Stimulated activated CD4-positive, alpha-beta T cell treated with anti-CD3 and anti-CD28 coated beads, Interleukin-15, amount 100 ng/mL, for 48 hours (primary cell): ENCODE measurements at places on chromosomes 5 and 9.
A peak's percentile ranks its signal among the peaks of the same experiment; 100 is the strongest.

DNA sequence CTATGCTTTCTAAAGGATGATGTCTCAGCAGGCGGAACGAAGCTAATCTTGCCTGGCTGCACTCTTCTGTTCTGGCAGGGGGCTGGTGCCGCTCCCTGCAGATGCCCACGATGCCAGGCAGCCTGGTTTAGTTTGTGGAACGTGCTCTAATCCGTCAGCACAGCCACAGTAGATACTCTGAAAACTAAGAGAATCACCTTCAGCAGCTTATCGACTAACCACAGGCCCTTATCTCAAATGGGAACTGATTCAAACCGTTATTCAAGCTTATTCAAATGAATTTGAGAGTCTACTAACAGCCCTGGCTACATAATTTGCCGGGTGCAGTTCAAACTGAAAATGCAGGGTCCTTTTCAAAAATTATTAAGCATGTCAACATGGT, 246.6 kb upstream of the ANKRD55 start:
- no peak for DNase-seq

DNA sequence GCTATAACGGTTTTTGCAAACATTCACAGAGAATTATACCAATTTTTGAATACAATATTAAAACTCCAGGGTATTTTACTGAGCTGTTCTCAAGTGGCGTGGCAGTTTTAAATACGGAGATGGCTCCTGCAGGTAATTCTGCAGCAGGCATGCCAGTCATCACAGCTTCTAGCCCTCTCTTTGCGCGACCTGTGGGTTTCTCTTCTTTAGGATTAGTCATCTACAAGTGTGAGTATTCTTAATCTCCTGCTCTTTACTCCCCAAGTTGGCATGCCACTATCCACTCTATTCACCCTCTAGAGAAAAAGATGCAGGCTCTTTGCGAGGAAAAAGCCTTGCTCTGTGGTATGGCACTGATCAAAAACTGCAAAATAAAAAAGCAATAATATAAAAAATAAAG, 43.9 kb downstream of the ANKRD31 start:
- peak; percentile 5 for DNase-seq

DNA sequence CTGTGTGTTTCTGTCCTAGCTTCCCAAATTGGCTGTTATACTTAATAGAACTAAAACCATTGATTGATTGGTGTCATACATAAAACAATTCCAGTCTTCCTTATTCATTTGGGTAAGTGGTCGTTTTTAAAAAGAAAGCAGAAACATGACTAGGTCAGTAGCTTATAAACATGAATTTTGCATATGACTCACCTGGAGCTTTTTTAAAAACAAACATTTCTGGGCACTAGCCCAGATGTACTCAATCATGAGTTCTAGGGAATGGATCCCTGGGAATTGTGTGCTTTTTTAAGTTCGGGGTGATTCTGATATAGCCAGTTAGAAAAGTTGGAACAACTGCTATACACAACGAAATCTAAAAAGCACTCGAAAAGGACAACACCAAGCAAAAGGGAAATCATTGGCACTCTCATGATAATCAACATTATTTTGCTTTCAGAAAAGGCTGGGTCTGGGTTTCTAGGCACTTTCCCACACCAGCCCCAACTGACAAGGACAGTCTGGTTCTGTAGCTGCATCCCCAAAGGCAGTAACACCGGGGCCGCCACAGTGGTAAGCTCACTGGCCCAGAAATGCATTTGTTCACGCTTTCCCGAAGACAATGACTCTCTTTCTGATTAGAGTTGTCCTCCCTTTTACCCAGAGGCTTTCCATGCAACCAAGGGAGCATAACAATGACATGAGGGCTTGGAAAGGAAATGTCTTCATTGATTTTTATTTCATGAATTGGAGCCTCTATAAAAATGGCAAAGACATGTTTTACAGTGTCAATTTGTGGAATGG, 664.9 kb upstream of the WWC1 start:
- no peak for DNase-seq

DNA sequence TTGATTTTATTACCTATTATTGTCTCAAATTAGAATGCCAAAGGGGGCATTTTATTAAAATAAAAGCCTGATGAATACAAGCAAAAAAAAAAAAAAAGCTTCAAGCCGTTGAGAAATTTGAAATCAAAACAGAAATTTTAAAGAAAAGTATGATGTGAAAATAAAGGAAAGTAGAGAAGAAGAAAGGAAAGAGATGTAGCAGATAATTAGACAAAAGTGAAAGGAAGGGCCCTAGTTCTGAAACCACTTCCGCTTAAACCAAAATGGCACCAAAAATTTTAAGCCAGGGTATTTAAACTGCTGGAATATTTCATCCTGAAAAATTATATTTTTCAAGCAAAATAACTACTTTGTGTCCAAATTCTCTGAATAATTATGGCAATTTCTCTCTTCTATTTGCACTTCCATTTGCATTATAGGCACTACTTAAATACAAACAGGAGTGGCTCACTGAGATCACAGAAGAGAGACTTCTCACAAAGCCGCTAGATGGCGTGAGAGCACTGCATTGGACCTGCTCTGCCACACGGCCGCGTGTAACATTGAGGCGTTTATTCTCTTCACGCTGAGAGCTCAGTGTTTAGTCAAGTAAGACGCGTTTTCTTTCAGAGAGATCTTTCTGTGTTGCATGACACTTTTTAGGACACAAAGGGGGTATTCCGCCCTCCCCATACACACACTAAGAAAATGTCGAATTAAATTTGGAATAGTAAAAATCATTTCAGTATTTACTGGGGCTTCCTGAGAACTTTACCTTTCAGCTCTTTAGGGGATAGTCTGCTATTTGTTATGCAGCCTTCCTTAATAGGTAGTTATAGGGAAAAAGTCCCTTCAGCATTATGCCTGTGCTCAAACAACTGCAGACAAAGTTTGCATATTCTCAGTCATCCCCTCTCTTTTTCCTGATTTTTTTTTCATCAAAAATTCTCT, 368.4 kb upstream of the CCNH start:
- DNase-seq, result peak; percentile 56

DNA sequence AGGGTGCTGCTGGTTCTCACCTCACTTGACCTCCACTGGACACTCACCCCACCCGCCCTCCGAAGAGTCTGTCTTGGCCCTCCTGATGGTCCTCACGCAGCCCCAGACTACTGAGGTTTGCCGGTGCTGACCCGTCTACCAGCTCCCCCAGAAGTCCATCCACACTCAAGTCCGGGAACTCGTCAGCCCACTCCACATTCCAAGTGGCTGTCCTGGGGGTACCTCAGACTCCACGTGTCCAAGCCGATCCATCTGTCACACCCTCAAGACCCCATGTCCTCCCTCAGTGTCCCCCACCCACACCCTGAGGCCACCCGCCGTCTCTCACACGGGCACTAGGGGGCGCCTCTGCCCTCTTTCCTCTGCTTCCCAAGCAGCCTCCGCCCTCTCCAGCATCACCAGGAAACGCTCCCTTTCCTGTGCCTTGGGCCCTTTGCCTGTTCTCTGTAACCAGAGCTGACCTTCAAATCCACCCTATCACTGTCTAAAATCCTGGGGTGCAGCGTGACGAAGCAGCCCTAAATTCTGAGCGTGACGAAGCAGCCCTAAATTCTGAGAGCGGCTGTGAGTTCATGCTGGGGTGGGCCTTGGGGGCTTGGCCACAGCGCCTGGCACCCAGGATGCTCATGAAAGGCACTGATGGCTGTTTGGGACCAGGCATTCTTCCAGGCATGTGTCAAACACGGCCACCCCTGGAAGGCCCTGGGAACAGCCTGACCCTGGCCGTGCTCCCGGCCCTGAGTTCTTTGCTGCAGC, 95.7 kb downstream of the KCNT1 start:
- peak; percentile 5 for DNase-seq

DNA sequence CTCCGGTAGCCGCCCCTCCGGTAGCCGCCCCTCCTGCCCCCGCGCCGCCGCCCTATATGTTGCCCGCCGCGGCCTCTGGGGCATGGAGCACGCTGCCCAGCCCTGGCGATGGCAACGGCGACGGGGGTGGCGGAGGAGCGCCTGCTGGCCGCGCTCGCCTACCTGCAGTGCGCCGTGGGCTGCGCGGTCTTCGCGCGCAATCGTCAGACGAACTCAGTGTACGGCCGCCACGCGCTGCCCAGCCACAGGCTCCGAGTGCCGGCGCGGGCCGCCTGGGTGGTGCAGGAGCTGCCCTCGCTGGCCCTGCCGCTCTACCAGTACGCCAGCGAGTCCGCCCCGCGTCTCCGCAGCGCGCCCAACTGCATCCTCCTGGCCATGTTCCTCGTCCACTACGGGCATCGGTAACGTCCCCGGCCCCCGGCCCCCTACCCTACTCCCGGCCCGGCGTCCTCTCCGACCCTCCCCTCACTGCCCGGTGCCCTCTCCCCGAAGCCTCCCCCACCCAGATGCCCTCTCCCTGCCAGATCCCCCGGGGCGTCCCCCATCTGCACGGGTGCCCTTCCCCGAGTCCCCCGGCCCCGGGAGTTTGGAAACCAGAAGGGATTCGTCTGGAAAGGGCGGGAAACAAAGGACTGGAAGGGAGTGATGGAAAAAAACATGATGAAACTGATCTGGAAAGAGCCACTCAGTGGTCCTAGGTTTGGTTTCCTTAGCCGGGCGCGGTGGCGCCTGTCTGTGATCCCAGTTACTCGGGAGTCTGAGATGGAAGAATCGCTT, 417 bp downstream of the SRD5A1 start:
- no peak for DNase-seq

DNA sequence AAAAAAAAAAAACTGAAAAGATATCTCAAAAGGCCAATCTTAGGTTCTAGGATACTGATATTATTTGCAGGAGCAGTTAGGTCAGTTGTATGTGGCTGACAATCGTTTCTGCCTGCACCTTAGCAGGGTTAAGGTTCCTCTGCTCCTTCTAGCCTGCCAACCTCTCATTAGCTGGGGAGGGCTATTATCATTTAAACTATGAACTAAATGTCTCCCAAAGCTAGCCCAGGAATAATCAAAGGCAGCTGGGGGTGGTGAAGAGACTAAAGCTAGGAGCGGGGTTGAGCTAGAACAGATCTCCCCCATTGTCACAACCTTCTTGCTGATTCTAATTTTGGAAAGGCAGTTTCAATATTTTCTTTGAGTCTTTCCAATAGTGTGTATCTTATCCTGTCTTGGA, 99.9 kb downstream of the ICE1 start:
- DNase-seq, result no peak

- no peak for DNase-seq
These were observed 1.3 kb downstream of the RAB14 start for GRCh38 chr9:121200356-121200755.

- DNase-seq, result no peak
These were observed 106.2 kb downstream of the GOLPH3 start for GRCh38 chr5:32067774-32068470.

DNA sequence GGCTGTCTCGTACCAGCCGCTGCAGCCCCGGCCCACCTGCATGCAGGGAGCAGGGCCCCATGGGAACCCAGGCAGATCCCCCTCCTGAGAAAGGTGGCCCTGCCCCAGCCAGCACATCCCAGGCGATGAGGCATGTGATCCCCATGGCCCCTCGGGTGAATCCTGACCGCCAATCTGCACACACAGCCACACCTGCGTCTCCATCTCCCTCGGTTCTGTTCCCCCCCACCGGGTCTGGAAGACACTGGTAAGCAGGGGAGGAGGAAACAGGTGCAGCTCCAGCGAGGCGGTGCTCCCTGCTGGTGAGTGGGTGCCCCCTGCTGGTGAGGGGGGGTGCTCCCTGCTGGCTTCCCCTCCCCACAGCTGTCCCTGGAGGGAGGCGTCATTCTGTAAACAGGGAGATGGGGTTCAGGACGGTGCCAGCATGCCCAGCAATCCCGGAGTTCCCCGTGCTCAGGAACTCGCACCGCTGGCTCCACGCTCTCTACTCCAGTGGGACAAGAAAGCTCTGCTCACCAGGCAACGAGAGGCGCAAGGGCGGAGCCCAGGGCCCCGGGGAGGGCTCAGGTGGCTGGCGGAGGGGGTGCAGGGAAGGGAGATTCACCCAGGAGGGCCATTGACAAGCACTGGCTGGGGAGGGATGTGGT, 28.4 kb upstream of the SLC12A7 start:
- peak; percentile 71 for DNase-seq

GRCh38 chr9:36218011-36218410, 27.3 kb downstream of the CLTA start:
- DNase-seq, result no peak

DNA sequence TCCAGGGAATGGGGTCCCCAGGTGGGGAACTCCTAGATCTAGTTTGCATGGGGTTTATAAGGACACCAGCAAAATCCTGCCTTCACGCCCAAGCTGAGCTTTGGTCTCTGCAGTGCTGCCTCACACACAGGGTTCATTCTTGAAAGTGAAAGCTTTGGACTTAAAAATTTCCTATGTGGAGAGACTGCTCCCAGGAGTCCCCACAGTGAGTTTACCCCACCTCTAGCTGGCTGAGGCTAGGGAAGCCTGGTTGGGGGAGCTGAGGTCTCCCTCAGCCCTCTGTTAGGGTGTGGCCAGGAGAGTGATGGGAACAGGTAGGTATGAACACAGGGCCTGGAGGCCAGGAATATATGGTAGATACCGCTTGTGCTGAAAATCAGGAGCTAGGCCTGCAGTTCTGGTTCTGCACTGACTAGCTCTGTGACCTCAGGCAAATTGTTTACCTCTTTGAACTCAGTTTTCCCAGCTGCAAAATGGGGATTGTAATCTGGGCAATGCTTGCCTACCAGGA, 41.5 kb upstream of the LARP1 start:
- no peak for DNase-seq

DNA sequence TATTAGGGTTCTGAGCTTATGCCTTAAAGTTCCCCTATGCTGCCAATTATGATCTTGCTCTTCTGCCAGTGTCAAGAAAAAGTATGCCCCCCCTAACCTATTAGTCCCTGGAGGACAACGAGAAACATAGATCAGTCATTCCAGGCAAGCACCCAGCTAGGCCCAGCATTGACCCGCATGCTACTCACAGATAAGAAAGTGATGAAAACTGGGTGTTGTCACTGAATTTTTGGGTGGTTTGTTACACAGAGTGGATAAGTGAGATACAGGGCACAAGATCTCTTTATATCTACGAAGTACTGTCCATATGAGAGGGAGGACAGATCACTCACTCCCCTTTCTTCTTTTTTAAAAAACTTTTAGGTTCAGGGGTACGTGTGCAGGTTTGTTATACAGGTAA, 6.4 kb upstream of the TEX48 start:
- no peak for DNase-seq

DNA sequence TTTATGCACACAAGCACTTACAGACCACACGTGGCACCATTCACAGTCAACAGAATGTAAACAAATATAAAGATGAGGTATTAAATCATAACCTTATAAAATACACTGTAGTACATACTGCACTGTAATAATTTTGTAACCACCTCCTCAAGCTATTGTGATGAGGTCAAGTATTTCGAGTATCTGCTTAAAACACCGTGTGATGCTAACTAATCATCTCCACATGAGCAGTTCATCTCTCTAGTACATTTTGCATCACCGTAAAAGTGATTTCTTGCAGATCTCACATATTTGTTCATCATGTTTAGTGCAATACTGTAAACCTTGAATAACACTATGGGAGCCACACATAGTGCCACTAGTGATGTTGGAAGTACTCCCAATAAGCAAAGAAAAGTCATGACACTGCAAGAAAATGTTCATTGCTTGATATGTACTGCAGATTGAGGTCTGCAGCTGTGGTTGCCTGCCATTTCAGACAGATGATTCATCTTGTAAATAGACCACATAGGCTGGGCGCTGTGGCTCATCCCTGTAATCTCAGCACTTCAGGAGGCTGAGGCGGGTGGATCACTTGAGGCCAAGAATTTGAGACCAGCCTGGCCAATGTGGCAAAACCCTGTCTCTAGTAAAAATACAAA, 44.3 kb downstream of the FOXB2 start:
- no peak for DNase-seq
